SK-N-DZ (cell line): ENCODE measurements at places on chromosomes 5 and 9.

DNA sequence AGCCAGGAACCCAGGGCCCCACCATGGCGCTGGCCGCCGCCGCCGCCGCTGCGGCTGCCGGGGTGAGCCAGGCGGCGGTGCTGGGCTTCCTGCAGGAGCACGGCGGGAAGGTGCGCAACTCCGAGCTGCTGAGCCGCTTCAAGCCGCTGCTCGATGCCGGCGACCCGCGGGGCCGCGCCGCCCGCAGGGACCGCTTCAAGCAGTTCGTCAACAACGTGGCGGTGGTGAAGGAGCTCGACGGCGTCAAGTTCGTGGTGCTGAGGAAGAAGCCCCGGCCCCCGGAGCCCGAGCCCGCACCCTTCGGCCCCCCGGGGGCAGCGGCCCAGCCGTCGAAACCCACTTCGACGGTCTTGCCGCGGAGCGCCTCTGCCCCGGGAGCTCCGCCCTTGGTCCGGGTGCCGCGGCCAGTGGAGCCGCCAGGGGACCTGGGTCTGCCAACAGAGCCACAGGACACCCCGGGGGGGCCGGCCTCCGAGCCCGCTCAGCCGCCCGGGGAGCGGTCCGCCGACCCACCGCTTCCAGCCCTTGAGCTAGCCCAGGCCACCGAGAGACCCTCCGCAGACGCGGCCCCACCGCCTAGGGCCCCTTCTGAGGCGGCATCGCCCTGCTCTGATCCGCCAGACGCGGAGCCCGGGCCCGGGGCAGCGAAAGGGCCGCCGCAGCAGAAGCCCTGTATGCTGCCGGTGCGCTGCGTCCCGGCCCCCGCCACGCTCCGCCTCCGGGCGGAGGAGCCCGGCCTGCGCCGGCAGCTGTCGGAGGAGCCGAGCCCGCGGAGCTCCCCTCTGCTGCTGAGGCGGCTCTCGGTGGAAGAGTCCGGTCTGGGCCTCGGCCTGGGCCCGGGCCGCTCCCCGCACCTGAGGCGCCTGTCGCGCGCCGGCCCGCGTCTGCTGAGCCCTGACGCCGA, 749 bp downstream of the SOWAHA start:
- no peak for DNase-seq

- no peak for DNase-seq
Measured at GRCh38 chr5:33901156-33901555, 9.4 kb upstream of the ADAMTS12 start.

DNA sequence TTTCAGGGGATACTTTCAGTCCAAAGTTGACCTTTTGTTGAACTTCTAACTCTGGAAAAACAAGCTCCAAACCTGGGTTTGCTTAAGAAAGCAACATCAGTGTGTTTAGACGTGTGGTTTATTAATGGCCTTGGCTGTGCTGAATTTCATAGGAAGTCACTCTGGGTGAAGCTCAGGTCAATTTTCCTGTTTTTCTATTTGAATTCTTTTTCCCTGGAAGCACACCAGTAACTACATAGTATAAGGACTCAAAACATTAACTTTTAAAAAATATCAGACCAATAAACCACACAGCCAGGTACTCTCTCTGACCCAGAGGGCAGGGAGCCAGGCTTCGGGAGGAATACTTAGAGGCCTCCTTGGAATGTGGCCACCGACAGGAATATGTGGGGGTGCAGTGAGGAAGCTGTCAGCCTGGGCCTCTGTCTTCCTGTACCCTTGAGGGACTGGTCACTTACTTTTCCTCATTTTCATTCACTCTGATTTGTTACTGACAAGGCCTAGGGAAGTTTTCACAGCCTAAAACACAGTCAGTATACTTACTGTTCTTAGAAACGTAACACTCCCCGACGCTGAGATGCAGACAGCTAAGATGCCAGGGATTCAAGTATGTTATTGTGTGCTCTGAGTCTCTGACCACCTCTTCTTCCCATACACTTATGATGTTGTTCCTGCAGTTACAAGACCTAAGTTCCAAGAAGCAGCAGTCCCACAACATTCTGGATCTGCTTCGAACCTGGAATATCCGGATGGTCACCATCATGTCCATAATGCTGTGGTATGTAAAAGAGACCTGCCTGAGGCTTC, 18.9 kb downstream of the SLC22A5 start:
- DNase-seq = no peak

DNA sequence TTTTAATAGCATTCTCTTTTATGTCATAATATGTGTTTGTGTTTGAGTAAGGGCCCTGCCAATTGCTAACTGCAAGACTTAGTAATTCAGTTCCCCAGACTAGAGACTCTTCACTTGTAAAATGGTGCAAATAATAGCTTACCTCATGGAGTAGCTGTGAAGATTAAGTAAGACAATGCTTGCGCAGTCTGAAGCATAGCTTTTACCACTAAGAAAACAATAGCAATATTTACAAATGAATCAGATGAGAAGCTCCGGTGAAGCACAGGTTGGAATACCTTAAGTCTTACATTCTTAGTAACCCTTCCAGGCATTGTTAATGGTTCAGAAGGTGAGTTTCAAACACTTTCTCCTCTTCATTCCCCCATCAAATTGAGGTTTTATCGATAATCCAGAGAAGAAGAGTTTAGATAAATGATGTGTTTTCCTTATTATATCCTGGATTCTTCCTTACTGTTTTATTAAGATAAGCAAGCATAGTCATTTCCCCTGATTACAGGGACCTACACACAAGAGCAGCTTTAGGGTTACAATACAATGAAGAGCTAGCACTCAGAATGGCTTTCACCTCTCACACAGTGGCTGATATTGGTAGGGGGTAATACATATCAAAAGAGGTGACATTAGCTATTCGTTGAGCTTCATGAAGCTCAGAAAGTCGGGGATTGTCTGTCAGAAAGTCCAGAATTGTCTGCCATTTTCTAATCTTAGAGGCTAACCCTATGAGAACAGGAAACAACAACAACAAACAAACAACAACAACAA, 96.4 kb upstream of the EDIL3 start:
- DNase-seq = no peak

DNA sequence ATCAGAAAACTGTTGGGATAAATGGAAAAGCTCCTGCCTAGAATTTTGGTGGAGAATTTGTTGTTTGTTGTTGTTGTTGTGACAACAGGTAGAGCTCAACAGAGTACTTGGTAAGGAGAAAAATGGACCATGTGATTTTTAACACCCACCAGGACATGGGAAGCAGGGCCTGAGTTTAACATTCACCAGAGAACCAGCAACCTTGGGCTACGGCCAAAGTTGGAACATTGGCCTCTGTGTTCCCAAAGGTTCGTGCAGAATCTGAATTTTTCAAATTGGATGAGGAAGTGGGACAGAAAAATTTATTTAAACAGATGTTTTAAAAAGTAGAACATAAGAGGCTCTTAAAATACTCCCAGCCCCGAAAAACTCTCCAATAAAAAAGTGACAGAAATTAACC, 127.0 kb downstream of the GNA14 start:
- no peak for DNase-seq

DNA sequence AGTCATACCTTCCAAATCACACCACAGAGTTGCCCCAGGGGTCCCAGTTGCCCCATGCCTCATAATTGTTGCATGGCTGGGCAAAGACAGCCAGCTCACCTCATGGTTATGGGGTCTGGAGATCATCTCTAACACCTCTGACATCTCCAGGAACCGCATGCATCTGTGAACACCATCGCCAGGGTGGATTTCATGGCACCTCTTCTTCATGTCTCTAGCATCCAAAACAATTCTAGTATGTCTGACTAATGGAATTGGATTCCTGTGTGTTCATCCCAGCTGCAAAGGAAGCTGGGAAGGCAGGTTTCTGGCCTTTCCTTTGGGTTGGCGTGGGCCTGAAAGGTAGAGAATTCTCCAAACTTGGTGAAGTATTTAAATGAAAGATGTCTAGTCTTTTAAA, 122.3 kb upstream of the ABCA1 start:
- no peak for DNase-seq

GRCh38 chr5:16937503-16938161, 1.5 kb upstream of the MYO10 start:
- no peak for DNase-seq

- peak; percentile 89 for DNase-seq
Measured at GRCh38 chr5:126917918-126918614, 112.3 kb downstream of the MARCHF3 start.

- DNase-seq = no peak
Measured at GRCh38 chr9:127561491-127562278, 50.4 kb upstream of the STXBP1 start.

DNA sequence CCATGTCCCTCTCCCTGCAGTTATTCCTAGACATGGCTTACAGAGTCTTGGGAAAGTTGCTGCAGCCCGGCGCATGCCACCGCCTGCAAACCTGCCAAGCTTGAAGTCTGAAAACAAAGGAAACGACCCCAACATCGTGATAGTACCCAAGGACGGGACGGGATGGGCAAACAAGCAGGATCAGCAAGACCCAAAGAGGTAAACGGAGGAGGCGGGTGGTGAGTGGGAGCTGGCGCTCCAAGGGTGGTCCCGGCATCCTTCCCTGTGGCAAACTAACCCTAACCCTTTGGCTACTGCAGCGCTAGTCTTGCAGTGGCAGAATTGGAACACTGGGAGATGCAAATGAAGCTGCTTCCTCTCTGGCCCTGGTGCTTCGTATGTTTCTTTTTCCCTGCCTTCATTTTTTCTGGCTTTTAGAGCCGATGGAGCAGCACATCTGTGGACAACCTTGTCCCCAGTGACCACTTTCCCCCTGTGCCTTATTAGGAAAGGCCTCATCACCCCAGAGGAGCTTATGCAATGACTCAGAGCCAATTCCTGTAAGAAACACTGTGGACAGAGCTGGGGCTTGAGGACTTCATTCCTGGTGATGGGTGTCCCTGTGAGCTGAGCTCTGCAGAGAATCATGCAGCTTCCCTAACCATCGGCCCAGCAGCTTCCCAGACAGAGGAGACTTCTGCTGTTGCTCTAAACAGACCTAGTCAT, 38.9 kb downstream of the PRRC2B start:
- DNase-seq = no peak

DNA sequence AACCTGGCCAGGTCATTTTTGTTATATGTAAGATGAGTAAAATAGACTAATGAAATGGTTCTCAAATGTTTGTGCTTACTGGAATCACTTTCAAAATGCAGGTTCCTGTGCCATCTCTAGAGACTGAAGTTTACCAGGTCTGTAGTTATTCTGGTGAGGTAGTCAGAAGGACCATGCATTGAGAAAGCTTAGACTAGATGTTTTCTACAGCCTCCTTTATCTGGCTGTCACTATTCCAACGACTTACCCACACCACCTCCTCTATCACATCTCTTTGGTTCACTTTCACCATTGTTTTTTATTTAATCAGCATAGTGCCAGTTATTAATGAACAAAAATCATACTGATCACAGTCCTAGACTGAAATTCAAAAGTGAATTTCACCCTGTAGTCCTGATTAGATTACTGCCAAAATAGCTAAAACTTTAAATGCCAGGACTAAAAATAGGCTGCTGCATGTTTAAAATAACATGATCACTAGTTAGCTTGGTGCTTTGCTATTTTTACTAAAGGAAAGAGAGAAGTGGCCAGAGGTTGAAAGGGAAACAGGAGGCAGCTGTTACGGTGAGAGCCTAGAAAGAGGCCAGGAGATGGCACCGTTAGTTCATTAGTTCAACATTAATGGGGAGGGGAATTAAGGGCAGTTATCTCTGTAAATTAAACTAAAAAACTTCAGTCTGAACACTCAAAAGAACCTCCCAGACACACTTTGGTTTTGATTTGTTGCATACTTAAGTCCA, 13.9 kb upstream of the FNIP1 start:
- DNase-seq = no peak

DNA sequence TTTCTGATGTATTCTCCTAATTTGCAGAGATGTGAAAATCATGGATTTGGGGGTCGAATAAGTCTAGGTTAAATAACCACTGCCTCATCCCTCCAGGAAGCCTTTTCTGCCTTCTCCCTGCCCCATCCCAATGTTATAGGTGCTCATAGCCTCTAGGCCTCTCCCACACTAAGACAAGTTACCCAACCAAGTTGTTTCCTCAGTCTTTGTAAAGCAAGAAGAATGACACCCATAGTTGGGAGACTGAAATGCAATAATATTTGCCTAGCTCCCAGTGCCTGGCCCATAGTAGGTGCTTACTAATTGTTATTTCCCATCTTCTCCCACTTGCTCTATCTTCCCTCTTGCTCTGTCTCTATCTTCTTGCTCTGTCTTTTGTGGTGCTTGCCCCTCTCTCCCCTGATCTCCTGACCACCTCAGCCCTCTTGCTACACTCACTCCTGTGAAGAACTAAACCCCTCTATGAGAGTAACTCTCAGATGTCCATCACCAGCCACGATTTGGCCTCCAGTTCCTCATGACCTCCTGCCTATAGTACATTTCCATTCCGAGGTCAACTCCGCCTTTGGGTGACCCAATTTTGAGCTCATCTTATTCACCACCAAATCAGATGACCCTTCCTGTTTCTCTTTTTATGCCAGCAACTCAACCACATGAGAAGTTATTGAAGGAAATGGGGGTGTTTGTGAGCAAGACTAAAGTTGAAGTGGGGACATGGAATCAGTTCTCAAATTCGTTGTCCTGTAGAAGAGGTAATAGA, 7.0 kb downstream of the AFAP1L1 start:
- no peak for DNase-seq

- DNase-seq = peak; percentile 43
Measured at GRCh38 chr9:20624201-20625002, 2.1 kb upstream of the MLLT3 start.

DNA sequence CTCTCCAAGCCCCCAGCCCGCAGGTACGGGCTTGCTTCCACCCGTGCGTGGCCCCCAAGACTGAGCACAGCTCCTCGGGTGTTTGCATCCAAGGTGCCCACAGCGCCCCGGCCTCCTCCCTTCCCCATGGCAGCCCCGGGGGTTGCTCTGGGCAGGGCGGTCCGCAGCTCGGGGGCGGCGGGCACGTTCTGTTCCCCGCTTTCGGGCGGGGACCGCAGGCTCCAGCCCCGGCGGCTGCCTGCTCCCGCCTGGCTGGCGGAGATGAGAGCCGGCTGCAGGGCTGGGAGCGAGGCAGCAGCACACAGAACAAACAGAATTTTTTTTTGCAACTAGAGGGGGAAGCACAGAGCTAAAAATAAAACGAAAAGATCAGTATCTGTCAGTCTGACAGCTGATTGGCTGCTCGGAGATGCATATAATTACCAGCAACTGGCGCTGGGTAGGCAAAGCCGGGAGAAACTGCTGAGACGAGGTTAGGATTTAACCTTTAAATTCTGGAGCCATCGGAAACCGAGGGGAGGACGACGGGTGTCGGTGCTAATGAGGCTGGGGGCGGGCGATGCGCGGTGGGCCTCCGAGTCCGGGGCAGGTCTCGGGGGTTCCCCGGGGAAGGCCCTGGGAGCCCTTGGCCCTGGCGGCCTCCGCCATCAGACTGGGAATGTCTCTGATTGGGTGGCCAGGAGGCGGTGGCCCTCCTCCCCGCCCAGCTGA, 142.7 kb upstream of the IER5L start:
- DNase-seq = peak; percentile 94

- DNase-seq = no peak
Measured at GRCh38 chr9:128125580-128126354, 1.8 kb downstream of the PTGES2 start.

DNA sequence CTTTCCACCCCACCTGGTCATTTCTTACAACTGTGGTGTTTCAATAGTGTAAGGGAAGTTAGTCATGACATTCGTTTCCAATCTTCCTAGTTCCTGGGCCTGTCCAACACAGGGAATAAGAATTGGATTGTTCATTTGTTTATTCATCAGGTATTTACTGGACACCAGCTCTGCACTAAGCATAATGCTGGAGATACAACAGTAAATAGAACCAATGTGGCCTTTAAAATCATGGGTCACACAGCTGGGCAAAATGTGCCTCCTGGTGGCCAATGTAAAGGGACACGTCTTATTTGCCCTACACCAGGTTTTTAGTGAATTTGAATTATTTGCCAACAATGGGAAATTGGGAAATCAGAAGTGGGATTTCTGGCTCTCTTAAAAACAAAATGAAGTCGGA, 10.4 kb downstream of the ABLIM3 start:
- DNase-seq = no peak

GRCh38 chr9:74497748-74498620, 849 bp downstream of the RORB start:
- peak; percentile 53 for DNase-seq
